Progenitor cell of endocrine pancreas (in vitro differentiated cells): ENCODE measurements at places on chromosomes 2 and 18.

DNA sequence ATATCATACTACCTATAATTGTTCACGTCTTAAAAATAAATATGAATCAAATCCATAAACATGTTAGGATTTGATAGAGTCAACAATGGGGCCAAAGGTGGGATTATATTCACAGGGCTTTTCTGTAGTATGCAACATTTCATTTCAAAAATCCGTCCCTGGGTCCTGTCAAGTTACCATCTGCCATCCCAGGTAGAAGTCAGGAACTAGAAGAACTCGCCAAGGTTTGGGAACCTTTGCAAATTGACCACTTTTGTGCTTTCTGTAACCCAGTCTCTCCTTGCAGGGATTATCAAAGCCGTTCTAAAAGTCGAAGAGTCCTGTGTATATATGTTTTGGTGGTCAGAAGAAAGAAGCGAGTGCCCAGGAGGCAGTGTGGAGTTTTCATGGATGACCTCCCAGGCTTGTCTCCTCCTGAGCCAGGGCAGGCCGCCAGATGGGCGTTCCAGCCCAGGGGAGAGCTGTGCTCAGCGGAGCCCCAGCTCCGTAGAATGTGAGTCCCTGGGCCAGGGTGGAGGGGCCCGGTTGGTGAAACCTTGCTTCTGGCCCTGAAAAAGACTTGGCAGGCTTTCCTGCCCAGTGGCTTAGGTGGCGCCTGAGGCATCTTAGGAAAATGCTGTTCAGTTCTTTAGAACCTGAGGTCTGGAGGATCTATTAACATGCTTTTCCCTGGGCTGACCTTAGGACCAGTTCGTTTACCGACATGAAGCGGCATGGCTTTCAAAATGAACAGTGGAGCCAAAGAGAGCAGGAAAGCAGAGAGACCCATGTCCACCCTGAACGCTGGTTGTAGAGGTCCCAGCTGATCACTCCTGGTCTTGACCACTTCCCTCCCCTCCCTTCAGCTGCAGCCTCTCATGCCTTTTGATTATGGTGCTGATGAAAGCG lies 69.2 kb downstream of the LONRF2 start:
- DNase-seq = no peak

GRCh38 chr2:65885266-65885665 lies 452.9 kb upstream of the SPRED2 start:
- no peak for DNase-seq

- no peak for DNase-seq
Measured at GRCh38 chr2:139237023-139237422, 456.8 kb upstream of the NXPH2 start.

DNA sequence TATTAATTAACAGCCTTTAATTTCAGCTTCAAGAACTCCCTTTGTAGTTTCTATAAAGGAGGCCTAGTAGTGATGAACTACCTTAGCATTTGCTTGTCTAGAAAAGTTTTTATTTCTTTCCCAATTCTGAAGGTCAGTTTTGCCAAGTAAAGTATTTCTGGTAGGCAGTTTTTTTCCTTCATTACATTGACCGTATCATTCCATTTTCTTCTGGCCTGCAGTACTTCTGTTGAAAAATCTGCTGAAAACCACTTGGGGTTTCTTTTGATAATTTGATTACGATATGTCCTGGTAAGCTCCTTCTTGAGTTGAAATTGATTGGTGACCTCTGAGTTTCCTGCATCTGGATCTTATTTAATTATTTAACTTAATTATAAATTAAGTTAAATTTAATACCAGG lies 691.8 kb downstream of the TSN start:
- DNase-seq = no peak

DNA sequence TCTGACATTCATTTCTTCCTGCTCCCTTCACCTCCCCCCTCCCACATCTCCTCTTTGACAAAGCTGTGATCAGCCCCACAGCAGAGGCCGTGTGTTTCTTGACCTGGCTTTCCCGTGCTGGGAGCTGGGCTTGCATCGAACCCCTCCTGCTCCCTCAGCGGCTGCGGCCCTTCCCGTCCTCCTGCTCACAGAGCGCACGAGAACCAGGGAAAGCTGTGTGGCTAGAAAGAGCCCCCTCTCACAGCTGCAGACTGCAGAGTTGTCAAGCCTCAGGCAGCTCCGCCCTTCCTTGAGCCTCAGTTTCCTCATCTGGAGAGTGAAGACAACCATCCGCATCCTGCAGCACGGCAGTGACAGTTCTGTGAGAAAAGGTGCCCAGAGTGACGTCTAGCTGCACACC lies 65.7 kb upstream of the GLI2 start:
- DNase-seq = no peak

DNA sequence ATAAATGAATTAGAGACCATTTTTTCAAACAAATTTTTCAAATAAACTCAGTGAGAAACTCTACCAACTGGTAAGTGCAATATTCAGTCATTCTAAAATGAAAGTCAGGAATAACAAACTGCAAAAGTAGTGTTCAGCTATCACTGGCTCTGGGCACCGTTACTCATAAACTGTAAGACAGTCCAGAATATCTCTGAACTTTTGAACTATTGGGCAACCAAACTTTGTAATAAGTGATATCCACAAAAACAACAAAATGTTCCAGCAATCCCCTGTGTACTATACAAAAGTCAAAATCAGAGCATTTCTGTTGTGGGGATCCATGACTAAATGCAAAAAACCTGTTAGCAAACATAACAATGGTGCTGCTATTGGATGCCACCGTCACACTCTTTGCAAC lies 56.3 kb downstream of the SLC25A12 start:
- DNase-seq = no peak

- no peak for DNase-seq
Measured at GRCh38 chr2:44620189-44620990, 258.6 kb downstream of the CAMKMT start.

DNA sequence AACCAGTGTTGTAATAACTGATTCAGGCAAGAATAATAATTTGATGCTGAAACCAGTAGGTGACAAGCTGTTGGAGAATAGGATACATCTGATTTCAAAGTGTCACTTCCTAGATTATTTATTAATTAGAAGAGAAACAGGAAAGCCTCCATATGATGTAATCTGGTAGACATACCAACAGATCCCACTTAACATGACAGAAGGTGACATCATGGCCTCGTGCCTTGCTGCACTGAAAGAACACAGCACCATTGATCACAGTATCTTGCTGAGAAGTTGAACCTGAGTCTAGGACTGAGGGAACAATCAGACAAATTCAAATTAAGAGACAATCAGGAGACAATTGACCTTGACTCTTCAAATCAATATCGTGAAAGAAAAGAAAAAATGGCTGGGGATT lies 131.6 kb upstream of the DLGAP1 start:
- DNase-seq = no peak

DNA sequence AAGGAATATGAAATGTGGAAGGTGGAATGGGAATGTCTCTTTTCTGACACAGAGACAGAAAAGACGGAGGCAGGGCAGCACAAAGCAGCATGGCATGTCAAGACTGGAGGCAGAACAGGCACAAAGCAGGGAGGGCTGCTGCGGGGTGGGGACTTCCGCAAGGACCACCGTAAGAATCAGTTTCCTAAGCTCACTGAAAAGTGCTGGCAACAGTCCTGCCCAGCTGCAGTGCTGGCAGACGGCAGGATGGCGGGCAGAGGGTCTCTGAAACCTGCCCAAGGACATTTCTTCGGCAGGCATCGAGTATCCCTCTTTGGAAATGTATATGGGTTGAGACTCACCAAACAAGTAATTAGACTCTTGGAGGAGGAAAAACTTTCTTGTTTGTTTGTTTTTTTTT lies 54.9 kb downstream of the FAM178B start:
- DNase-seq = no peak

DNA sequence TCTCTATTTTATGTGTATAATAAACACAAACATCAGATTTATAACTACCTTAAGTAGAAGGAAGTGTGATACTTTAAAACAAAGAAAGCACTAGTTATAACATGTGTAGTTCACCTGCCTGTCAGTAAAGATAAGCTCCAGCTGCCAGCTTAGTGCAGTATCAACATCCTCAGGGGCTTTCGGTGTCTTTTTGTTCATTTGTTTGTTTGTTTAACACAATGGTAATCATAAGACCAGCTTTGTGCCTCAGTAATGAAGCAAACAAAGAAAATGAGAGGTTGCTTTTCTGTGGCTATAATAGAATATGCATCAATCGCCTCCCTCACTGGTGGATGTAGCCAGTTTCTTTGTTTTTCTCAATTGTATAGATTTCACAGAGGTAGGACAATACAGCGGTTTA lies 1499.0 kb upstream of the TMEFF2 start:
- DNase-seq = no peak

DNA sequence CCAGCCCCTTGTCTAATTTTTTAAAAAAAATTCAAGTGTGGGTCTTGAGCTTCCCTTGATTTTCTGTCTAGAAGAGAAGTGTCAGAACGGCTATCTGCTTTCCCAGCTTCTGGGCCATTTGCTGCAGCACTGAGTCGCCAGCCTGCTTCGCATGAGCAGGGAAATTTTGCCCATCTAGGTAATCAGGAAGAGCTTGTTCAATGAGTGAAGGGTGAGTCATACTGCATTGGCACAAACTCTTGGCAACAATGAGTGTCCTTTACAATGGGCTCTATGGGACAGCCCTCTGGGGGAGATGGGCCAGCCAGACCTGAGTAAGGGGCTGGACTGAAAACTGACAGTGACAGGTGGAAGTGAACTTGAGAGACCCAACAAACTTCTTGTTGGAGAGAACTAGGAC lies 2.4 kb upstream of the RNF144A start:
- no peak for DNase-seq

- DNase-seq = no peak
Measured at GRCh38 chr2:190446193-190446592, 38.0 kb downstream of the MFSD6 start.

DNA sequence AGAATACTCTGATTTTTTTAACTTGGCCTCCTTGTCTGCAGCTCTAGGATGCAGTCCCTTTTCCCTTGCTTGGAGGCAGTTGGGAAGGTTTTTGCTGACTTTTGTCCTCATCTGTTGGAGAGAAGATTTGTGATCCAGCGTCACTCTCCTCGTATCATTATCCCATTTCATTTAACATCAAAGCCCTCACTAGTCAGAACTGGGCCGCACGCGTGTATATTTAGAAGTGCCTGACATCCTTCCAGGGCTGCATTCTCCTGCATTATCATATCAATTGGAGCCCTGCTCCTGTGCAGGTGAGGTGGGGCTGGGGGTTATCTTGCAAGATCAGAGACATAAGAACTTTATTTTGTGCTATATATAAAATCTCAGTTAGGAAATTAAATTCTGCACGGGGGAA lies 435.1 kb upstream of the HS6ST1 start:
- no peak for DNase-seq

DNA sequence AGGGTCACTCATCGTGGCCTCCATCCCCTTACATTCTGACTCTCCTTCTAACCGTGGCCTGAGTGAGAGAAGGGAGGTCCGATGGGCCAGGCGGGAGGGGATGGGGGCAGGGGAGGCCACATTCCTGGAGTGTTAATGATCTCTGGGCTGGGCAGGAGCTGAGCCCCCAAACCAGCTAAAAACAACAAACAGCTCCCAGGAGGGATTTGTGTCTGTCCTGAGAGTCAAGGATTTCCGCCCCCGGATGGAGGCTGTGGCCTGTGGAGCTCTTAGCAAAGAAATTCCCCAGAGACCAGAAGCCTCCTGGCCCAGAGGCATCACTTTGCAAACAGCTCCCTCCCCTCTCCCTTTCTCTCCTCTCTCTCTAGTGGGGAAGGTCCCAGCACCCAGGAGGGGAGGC lies 23.5 kb downstream of the EMX1 start:
- no peak for DNase-seq

- no peak for DNase-seq
Measured at GRCh38 chr2:128797533-128797932, 478.9 kb upstream of the HS6ST1 start.

DNA sequence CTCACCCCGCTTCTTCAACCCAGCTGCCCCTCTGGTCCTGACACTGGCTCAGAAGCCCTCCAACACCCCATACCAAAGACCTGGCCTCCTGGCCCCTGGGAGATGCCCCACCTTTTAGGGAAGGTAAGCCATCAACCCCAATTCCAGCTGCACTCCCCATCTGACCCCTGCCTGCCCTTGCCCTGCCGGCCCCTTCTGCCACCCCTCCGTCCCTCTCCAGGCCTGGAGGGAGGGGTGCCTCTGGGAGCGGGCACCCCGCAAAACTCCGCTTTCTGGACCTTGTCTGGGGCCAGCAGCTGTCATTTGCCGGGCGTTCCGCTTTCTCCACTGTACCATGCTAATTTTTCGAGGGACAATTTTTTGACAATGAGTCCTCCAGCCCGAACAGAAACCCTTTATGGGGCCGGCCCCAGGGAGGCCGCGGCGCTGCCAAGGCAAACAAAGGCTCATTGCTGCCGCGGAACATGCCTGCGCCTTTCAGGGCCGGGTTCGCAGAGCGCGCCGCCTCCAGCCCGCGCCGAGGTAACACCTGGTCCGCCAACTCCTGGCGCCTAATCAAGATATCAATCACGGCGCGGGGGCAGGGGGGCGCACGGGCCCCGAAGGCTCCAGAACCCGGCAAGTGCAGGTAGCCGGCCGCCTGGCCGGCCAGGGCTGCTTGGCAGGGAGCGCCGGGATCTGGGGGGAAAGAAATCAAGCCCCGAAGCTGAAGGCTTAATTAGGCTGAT lies 96.0 kb downstream of the INHBB start:
- peak; percentile 41 for DNase-seq

- DNase-seq = no peak
Measured at GRCh38 chr2:78908973-78909372, 116.5 kb upstream of the REG3G start.
